ENCODE measurements at places on chromosomes 3 and 15. TPM values are rescaled to one million over a fixed set of nuclear protein-coding genes. Genes with fewer than 3 reads are reported as not detected.

The HIGD2B gene
- total RNA-seq: not detected

The PLA2G4D gene
- total RNA-seq: 0.07 TPM

The SLC51A gene
- 8.4 TPM for total RNA-seq

GRCh38 chr15:60614028-60614427 lies 135.1 kb upstream of the ICE2 start:
- no peak for DNase-seq

- no peak for DNase-seq
Observed at GRCh38 chr3:138468886-138469285, 34.5 kb downstream of the ESYT3 start.

DNA sequence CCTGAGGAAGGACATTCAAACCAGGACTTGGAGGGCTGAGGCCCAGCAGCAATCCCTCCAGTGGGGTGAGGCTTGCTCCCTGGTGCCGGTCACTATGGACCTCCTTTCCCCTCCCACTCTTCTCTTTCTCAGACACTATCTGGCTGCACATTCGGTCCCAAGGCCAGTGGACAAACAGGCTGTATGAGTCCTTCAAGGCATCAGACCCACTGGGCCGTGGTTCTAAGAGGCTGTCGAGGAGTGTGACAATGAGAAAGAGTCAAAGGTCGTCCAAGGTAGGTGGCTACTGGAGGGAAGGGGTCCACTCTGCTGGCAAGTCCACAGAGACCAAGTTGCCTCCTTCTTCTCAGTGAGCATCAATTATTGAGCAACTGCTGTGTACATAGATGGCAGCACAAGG lies 28.0 kb downstream of the NOX5 start:
- DNase-seq: no peak

DNA sequence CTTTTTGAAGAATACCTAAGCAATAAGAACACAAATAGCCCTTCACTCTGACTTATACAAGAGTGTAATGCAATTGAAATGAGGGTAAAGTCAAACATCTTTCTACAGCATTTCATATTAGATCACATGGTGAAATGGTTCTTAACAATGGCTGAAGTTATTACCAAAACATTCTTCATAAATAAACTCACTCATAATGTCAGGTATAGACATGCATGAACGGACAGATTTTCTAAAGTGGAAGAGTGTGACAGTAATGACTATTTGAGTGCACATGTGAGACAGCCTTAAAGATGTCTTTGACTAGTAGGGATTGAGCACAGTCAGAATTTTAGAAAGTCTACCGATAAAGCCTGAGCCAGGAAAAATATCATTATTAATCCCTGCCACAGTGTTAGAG lies 471.0 kb downstream of the ZPLD1 start:
- DNase-seq: no peak

- no peak for DNase-seq
Observed at GRCh38 chr3:105997466-105997799, 128.6 kb upstream of the CBLB start.

GRCh38 chr15:100338971-100339444 lies 2.8 kb downstream of the ADAMTS17 start:
- peak; percentile 61 for DNase-seq

DNA sequence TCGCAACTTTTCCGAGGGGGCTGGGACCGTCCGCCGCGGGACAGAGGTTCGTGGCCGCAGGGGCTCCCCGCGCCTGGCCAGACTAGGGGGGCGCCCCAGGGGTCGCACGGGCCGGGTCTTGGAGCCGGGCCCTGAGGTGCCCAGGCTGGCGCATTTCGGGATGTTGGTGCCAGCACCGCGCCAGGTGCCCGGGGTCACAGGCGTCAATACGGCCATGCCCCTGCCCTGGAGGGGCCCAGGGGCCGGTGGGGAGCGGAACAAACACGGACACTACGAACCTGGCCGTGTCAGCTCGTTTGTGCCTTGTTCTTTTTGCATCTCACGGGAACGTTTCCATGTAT lies 366 bp downstream of the TM6SF1 start:
- no peak for DNase-seq

DNA sequence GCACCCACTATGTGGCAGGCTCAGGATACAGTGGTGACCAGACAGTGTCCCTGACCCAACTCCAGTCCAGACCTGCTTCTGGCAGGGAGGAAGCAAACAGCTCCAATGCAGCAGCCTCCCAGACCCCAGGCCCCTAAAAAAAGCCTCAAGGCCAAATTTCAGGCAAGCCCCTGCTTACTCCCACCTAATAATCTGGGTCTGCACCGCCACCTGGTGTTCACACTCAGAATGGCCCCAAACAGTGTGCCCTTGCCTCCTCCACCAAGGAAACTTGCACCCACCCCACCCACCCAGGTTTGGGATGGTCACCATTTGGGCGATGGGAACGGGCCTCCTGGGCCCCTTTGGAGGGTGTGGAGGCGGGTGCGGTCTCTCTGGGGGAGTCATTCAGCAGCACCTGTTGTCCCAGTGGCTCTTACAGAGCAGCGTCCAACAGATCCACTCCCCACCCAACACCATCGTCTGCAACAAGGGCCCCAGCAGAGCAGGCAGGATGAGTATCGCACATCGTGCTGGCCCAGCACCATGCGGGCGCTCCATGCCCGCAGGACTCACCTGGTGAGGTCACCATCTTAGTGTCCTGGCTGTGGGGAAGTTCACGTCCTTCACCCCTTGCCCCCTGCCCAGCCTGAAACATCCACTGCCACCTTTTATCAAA lies 17.3 kb downstream of the C3orf18 start:
- DNase-seq: peak; percentile 91

- DNase-seq: no peak
Observed at GRCh38 chr3:81485444-81485865, 276.0 kb downstream of the GBE1 start.

Data from WTC11 (cell line).